Neural crest cell (in vitro differentiated cells): ENCODE measurements at places on chromosomes 16 and 17.
A peak's percentile ranks its signal among the peaks of the same experiment; 100 is the strongest.

DNA sequence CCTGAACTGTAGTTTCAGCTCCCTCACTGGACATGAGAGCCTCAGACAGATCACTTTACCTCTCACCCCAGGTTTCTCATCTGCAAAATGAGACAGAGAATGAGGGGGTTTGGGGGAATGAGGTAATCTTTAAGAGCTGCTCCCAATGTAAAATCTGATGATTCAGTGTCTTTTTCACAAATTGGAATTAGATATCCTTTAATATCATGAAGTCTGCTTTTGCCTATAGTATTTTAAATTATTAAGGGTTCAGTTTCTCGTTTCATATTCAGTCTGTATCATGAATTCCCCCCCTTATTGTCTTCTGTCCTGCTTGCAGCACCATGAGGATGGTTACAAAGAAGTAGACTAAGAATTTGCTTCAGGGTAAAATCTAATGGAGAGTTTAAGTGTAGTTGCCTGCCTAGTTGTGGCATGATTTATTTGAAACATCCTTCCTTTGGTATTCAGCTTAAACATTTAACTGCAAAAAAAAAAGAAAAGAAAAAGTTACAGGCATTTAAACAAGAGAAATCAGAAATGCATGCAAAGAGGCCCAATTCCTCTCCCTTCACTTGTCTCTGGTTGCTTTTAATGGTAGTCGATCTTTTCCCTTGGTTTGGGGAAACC is 77.3 kb downstream of the WNT3 start:
- no peak for DNase-seq

DNA sequence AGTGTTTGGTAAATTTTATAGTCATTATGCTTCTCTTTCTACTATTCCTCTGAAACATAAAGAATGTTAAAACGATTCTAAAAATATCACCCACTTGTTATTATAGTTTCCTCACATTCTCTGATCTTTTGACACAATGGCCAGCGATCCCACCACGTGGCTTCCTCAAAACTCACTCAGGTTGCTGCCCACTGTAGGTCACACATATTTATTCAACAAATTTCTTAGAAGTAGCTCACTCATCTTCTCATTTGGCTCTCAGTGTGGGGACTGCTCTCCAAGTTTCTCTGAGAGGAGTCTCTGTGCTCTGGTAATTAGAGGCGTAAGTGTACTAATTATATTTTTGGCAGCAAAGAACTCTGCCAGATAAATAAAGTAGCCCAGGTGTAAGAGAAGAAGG is 465.4 kb downstream of the CDH11 start:
- no peak for DNase-seq

GRCh38 chr17:1769822-1770477 is 8.1 kb downstream of the SERPINF1 start:
- no peak for DNase-seq

GRCh38 chr16:82044585-82044911 is 9.5 kb downstream of the HSD17B2 start:
- no peak for DNase-seq

DNA sequence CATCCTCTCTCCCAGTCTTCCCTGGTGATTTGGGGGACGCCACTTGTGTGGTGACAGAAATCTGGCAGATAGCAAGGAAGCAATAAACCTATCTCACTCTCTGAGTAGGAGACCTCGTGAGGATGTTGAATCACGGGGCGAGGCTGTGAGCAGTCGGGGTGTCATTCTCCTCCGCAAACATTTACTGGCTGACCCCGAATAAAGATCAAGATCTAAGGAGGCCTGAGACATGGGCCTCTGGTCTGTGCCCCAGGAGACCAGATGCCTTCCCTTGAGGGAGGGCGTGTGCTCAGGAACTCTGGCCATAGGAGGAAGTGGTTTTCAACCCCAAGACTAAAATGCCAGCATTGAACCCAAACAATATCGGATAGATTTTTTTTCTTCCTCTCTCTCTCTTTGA is 53.1 kb downstream of the FOXL1 start:
- DNase-seq = no peak

DNA sequence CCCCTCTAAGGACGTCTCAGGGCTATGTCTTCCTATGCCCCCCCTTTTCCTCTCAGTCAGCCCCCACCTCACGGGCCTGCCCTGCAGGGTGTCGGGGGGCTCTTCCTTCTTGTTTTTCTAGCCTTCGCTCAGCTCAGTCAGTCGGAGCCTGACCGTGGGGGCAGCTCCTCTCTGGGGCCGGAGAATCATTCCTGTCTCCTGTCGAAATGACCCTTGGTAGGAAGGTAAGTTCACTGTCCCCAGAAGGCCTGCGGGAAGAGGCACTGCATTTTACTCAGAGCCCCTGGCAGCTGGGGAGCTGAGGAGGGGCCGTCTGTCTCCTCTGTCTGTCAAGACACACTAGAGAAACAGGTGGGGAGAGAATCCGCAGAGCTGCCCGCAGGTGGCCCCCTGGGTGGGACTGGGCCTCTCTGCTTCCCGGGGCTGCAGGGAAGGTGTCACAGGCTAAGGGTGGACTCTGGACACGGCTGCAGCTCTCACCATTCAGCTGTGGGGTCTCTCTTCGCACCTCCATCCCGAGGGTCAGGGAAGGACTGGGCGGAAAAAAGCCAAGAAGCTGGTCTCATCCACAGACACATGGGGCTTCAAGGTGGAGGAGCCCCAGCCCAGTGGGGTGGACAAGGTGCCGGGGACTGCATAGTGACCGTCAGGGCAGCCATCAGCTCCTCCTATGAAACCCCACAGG is 112.8 kb upstream of the TNRC6C start:
- no peak for DNase-seq

DNA sequence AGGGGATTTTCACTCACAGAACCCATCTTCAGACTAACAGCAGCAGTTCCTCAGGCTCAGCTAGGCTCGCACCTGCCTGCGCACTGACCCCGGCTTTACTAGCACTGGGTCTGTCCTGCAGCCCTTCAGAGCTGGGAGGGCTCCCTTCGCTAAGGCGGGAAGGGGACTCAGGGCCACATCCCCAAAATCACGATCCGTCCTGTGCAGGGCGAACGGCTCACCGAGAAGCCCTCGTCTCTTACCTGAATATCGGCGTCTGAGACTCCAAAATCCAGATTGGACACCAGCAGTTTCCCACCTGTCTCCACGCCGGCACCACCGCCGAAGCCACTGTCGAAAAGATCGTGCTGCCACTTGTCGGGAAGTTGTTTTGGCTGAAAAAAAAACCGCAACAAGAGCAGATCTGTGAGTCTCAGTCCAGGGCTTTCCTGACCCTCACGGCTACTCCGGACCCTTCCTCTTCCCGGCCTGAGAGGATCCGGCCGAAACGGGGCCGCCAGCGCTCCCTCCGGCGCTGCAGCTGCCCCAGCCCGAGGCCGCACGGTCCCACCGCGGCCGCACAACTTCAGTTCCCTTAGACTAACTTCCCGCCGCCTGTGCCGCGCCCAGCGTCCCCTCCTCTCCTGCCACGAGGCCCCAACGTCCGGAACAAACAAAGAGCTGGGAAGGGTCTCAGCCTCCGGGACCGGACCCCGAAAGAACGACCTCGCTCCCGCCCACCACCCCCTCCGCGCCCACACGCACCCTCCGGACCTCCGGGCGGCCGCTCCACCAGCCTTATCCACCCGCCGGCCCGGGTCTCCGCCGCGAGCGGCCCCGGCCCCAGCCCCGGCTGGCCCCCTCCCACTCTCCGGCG is 711 bp downstream of the ALYREF start:
- no peak for DNase-seq

GRCh38 chr17:333626-334396 is 18.8 kb downstream of the RPH3AL start:
- DNase-seq = peak; percentile 38

GRCh38 chr16:66486773-66487579 is 59.9 kb downstream of the BEAN1 start:
- DNase-seq = no peak

- DNase-seq = no peak
Observed at GRCh38 chr16:15532825-15533224, 98.4 kb downstream of the BMERB1 start.

- peak; percentile 60 for DNase-seq
Observed at GRCh38 chr17:49013311-49014213, 16.4 kb downstream of the IGF2BP1 start.

DNA sequence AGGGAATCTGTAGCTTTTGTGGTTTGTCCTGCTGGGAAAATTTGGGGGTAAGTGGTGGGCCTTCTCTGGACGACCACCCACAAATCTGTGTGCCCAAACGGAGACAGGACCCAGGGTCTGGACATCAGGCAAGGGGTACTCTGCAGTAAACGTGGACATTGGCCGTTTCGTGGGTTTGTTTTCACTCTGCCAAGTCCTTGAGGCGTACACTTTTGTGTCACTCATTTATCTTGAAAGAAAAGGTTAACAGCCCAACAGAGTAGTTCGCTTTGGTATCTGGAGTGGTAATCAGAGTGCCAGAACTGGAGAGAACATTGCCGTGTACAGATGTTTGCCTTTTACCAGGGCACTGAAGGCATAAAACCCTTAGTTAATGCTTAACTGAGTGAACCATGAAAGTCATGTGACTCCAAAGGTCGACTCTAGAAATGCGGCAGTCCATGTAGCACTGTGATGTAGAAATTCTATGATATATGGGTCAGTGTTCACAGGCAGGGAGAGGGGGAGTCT is 15.4 kb downstream of the NAA60 start:
- DNase-seq = no peak

- no peak for DNase-seq
Observed at GRCh38 chr17:48720266-48721008, 1.9 kb downstream of the PRAC1 start.

DNA sequence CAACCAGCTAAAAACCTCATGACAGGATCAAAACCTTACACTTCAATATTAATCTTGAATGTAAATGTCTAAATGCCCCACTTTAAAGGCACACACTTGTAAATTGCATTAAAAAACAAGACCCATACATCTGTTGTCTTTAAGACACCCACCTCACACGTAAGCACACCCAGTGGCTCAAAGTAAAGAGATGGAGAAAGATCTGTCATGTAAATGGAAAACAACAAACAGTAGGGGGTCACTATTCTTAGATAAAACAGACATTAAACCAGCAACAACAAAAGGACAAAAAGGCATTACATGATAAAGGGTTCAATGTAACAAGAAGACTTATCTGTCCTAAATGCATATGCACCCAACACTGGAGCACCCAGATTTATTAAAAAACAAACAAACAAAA is 35.6 kb downstream of the SDR42E1 start:
- DNase-seq = no peak

DNA sequence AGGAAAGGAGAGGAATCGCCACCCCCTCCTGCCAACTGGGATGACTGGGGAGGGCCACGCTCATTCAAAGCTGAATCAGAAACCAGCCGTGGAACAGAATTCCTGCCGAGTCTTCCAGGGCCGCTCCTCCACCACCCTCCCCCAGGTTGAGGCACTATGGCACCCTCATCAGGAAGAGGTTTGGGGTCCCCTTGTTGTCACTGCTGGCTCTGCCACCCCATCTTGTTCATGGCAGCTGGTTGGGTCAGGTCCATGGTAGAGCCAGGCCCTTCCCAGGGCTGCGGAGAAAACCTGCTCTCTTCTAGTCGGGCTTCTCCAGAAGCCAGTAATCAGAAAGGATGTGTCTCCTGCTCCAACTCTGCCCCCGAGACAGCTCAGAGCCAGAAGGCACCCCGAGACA is 41.8 kb downstream of the KCNJ12 start:
- no peak for DNase-seq

GRCh38 chr17:55895112-55895759 is 144.4 kb downstream of the PCTP start:
- DNase-seq = no peak

- no peak for DNase-seq
Observed at GRCh38 chr16:16116841-16117240, 106.5 kb downstream of the ABCC6 start.

DNA sequence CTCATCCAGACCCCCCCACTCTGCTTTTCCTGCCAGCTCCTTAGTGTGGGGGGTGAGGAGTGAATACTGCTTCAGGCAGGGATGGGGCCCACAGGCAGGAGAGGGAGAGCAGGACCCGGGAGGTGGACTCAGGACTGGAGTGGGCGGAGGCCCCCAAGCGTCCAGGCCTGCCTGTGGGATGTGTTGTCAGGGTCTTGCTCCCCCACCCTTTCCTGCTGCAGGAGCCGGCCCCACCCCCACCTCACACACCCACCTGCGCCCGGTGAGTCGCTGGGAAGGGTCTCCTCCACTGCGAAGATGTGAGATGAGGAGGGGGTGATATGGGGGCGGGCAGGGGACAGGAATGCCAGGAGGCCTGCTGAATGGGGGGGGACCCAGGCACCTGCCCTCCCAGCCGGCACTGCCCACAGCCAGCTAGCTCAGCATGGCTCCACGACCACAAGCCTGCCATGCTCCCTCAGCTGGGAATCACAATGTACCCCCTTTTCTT is 1.1 kb downstream of the FAM171A2 start:
- DNase-seq = no peak

DNA sequence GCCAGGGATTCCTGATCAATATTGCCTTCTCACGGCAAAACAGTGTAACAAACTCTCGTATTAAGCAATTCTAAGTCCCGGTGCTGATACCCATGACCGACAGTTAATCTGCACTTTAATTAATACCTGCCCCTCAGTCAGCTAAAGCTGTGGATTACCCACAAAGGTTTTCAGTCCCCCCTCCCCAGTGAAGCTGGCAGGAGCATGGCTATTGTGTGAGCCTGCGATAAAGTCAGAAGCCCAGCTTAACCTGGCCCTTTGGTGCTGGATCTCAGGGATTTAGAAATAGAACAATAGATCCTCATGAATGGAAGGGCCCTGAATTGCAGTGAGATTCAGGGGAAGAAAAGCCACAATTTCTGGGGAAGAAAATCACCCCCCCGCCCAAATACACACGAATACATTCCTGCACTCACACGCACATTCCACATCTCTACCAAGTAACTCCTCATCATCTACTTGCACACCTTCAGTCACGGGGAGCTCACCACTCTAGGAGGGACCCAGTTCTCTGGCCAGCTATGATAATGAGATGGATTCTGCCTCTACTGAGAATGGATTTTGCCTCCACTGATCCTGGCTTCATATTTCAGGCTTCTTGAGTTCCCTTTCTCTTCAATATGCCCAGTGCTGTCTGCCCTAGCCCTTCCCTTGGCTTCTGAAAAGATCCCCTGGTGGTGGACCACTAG is 102.6 kb downstream of the WSCD1 start:
- no peak for DNase-seq

DNA sequence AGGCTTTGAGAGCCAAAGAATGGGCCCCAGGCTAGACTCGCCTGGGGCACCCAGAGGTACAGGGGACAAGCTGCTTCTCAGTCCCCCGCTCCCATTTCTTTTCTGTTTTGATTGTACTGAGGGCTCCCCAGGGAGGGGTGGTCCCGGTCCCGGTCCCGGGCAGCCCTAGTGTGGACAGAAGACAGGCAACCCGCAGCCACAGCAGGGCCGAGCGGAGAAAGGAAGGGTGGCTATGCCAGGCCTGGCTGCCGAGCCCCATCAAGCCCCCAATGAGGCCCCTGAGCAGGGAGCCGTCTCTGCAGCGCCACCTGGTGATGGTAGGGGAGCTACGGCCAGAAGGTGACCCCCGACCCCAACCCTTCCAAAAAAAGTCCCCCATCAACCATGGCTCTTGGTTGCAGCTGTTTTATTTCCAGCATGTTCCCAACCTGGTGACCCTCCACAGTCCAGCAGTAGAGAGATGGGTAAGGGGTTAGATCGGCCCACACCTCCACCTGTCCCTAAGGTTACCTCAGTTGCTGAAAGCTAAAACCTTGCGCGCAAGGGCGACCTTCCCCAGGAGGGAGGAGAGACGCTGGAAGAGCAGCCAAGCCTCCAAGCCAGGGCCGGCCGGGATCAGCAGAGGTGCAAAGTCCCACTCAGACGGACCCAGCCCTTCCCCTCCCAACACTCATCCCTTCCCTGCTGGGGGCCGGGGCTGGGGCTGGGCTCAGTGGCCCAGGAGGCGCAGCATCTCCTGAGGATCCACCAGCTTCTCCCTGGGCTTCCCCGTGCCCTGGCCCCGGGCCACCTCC is 2.6 kb upstream of the GRIN2C start:
- peak; percentile 86 for DNase-seq

GRCh38 chr17:16953347-16953746 is 18.6 kb downstream of the TNFRSF13B start:
- DNase-seq = no peak
